ENCODE measurements at places on chromosomes 11 and 22.

DNA sequence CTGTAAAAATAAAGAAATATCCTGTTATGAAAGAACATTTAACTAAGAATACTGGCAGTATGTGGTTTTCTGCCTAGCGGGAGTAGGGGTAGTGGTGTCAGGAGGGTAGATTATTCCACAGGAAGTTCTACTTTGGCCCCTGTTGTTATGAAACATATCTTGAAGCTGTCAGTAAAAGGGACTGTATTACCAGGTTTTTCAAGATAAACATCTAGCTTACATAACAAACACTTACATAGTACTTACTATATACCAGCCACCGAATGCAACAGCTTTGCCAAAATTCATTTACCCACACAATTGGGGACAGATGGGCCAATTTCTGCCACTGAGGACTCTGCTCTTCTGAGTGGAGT is 3.7 kb downstream of the TMEM123 start:
- no peak for DNase-seq

DNA sequence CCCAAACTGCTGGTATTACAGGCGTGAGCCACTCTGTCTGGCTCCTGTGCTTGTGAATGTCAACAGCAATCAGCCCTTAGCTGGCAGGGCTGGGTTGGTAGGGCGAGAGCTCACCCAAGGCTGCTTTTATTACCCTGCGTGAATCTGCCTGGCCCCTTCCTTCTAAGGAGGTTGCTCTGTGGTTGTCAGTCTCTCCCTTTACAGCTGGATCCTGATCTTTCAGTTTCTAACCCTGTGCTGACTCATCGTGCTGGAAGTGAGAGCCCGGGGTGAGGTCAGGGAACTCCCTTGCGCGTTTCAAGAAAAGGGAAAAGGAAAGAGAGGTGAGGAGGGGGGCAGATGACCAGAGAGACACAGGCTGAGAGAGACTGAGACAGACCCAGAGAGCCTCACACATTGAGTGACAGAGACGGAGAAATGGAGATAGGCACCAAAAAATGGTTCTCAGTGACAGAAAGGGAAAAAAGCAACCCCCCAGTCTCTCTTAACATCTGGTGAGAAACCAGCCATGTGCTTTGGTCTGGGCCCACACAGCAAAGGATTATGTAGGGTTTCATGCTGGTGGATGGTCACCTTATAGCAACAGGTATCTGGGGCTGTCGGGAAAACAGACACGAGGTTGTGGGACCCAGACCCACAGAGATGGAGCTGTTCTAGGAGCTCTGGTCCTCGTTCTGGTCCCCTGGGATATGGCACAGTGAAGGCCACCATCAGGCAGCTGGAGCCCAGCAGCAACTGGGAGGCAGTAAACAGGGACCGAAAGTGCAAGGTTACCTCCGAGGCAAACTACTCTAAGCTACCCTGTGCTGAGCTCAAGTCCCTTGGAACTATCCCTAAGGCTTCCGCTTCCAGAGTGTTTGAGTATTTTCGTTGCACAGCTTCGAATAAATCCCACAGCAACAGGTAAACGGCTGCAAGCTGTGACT is 2.5 kb downstream of the TCN2 start:
- peak; percentile 90 for DNase-seq

DNA sequence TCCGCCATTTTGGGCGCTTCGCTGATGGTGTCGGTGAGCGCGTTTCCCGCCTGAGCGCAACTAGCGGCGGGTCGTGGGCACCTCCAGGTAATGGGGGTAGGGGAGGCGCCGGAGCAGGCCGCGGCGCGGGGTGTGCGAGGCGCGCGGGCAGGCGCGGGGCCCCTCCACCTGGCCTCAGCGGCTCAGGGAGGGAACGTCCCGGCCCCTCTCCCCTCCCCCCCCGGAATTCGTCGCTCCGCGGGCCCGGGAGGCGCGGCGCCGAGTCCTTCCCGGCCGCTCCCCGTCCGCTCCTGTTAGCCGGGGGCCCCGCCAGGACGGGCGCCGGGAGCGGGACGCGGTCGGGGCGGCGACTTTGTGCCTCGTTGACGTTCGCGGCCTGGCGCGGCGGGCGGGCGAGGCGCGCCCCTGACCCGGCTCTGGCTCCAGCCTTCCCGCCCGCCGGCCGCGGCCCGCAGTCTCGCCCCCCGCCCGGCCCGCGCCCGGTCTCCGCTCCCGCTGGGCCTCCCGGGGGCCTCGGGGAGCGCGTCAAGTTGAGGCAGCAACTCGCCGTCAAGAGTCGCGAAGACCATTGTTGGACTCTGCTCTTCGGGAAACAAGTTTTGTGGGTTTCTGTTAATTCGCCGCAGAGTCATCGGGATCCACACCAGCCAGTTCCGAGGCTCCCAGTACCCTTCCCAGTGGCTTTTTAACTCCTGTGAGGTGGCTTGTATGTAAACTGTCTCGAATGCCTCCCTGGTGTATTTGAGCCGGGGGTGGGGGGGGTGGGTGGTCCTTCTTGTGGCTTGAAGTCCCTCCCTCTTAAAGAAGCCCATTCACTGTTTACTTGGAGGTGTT is at the start of gene PPP6R3:
TSS of gene PPP6R3 (plus strand) at position 12 of the 834 bp plus-strand sequence. CDS start 76,913 bp downstream, outside the sequence.
- peak; percentile 85 for DNase-seq

DNA sequence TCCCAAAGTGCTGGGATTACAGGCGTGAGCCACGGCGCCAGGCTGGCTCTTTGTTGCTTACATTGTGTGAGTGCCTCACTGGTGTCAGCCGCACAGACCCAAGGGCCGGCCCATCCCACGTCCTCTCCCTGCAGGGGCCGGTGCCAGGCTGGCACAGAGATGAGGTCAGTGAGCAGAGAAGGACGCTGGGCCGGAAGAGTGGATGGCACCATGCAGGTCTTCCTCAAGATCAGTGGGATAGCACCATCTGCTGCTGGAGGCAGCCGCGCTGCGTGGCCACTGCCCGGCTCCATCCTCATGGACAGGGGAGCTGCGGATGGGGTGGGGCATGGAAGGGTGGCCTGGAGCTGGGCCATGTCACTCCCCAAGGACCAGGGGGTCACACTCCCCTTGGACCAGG is 22.0 kb upstream of the FGF4 start:
- DNase-seq, result no peak

- no peak for DNase-seq
Observed at GRCh38 chr22:24319451-24319850, 48.8 kb downstream of the SPECC1L start.

DNA sequence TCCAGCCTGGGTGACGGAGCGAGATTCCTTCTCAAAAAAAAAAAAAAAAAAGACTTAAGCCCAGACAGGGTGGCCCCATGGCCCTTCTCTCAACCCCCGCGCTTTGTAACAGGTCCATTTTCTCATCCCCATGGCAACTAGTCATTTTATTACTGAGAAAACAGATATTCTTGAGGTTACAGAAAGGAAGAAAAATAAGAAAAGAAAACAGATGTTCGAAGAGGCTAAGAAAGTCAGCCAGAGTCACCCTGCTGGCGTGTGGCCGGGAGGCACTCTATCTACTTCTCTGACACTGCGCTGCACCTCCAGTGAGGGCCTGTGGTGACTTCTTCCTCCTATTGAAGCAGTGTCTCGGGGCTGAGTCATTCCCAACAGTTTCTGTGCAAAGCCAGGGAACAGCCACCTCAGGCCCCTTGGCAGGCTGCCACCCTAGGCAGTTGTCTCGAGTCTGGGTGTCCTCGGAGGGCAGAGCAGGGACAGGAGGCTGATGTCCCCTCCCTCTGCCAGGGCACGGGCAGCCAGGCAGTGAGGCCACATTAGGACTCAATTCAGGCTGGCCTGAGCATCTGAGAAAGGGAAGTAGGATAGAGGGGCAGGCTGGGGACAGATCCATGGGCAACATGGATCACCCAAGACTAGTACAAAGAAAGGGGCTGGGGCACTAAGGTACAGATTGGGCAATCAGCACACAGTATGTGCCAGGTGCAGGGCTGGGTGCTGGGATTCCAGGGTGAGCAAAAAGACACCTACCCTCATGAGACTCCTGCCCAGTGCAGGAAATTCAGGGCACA is 16.4 kb upstream of the SYVN1 start:
- DNase-seq, result peak; percentile 81

- no peak for DNase-seq
Observed at GRCh38 chr11:78834886-78835285, 260.2 kb upstream of the NARS2 start.

GRCh38 chr11:68658097-68658496 is 26.2 kb upstream of the GAL start:
- DNase-seq, result no peak

- DNase-seq, result no peak
Observed at GRCh38 chr11:117876341-117877119, at the start of gene FXYD6. TSS of gene FXYD6 (minus strand) at chr11:117876658. CDS start at chr11:117842776, 33,882 bp downstream.

- DNase-seq, result no peak
Observed at GRCh38 chr11:130315354-130315970, 745 bp upstream of the ZBTB44 start.

GRCh38 chr22:35510481-35510934 is 30.1 kb upstream of the RASD2 start:
- DNase-seq, result no peak

- DNase-seq, result no peak
Observed at GRCh38 chr22:23789121-23789520, 2.4 kb downstream of the SMARCB1 start.

DNA sequence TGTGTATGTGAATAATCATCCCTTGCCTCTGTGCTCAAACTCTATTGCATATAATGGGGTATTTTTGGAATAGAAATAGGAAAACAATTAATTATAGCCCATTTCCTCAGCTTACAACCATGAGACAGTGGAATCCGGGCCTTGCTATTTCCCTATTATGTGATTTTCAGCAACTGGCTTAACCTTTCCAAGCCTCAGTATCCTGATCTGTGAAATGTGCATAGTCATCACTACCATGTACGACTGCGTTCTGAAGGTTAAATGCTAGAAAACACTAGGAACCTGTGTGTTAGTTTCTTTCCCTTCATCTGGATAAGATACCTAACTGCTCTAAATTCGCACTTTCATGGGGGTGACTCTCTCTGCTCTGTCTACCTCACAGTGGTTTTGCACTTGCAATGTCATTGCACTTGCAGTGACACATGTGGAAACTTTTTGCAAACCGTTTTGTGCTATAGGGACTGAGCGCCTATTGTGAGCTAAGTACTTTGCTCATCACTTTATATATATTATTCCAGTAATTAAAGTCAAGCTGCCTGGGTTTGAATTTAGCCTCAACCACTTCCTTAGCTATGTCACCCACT is 48.3 kb downstream of the IRAG1 start:
- DNase-seq, result no peak

- DNase-seq, result peak; percentile 45
Observed at GRCh38 chr22:20319041-20319744, 667 bp downstream of the DGCR6L start.

DNA sequence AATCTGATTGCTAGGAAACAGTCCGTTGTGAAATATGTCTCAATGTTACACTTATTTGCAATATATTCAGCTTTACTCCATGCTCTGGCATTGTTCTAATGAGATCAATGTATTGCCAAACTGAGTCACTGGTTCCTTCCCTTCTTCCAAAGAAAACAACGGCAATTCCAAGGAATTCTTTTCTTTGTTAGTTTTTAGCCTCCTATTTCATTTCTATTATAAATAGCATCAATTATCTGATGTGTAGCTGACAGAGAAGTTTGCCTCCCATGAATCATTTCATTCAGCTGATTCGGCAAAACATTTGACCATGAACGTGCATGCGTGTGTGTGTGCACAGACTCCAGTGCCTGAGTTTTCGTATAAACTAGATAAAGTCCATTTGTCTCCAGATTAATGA is 346.8 kb downstream of the ETS1 start:
- peak; percentile 47 for DNase-seq

GRCh38 chr11:124791626-124792341 is 8.4 kb downstream of the MSANTD2 start:
- DNase-seq, result no peak

- no peak for DNase-seq
Observed at GRCh38 chr11:75509020-75509720, 16.6 kb downstream of the GDPD5 start.

DNA sequence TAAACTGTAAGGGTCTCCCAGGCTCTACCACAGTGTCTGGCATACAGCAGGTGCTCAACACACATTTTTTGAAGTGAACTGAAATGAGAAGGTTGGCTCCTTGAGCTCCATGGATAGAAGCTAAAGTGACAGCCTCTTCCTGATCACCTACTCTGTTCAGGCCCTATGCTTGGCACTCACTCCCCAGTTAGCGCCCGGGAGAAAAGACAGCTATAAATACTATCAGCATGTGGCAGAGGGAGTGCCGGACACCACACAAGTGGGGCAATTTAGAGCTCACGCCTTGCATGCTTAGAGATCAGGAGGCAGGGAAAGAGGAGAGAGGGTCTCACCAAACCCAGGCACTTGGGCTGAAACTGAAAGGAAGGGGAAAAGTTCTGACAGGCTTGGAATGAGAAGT is 195.5 kb downstream of the BUD13 start:
- no peak for DNase-seq

GRCh38 chr11:86551288-86552092 is 120.9 kb downstream of the ME3 start:
- DNase-seq, result peak; percentile 77

DNA sequence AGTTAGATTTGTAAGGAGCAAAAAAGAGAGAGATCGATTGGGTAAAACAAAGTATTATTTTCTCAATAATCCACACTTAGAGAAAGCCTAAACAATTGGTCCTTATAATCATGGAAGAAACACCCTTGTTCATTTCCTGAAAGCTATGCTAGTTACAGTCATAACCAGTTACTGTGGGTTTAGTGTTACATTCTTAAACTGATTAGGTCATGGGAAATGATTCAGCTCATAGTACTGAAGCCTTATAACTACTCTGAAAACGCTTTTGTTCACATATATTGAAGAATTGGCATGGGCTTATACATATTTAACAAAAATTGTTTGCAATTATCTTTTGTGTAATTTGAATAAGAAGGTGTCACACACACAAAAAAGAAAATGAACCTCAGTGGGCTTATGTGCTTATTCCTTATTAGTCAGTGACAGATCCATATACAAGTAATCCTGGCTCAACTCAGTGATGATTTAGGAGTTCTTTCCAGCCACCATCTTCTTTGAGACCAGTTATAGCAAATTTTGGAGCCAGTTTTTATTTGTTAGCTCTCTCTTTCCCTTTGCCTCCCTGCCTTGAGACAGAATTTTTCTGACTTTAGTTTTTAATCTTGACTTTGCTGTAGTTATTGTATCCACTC is 198.5 kb upstream of the CTSC start:
- DNase-seq, result peak; percentile 77

- no peak for DNase-seq
Observed at GRCh38 chr11:101323997-101324396, 194.4 kb upstream of the PGR start.

GRCh38 chr22:29073618-29074275 is 912 bp downstream of the KREMEN1 start:
- DNase-seq, result peak; percentile 49

- DNase-seq, result no peak
Observed at GRCh38 chr11:123318623-123319022, 111.4 kb upstream of the GRAMD1B start.

GRCh38 chr11:128189823-128190222 is 397.5 kb downstream of the ETS1 start:
- DNase-seq, result no peak

DNA sequence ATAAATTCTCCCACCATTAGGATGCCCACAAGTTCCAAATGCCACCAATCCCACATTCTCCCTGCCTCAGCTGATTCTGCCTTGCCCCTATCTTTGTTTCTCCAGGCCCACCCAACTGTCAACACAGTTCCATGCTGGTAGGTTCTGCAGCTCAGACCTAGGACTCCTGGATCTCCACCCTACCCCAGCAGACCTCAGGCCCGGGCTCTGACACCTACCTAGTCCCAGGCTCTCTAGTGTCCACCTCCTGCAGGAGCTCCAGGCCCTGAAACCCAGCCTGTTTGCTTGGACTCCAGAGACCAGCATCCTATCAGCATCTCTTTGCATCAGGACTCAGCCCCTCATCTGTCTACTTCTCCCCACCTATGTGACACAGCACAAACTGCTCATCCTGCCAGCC is 86.5 kb downstream of the PDE2A start:
- DNase-seq, result no peak
